Fibroblast of skin of scalp (primary cell): ENCODE measurements at places on chromosomes 5 and 9.

GRCh38 chr5:181181650-181182565 is 23.1 kb downstream of the TRIM7 start:
- DNase-seq = peak; percentile 69

DNA sequence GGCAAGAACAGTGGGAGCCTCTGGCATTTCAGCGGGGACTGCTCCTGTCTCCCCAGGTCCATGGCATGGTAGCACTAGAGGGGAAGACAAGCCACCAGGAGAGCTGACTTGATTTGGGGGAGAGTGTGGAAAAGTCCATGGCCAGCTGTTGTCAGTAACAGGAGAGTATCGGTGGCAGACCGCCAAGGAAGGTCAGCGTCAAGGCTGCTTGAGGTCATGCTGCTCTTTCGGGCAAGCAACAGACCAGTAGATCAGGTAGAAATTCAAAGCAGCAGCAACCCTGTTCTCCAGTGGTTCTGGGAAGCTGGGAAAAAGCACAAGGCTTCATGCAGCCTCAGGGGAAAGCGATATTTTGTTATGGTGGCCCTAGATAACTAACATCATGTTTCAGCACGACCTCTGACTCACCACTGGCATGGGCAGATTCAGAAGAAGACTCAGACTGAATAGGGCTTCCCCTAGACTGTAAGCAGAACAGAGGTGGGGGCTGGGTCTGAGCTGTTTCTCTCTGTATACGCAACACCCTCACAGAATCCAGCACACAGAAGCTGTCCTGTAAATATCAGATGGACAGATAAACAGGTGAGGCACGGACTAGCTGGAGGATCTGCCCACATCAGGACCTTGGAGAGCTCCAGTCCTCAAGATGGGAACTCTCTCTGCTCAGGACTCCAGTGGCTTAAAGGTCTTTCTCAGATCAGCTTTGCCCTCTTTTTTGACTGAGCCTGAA is 35.2 kb upstream of the PLEKHG4B start:
- DNase-seq = peak; percentile 54

GRCh38 chr9:109238655-109239054 is 71.6 kb upstream of the FRRS1L start:
- peak; percentile 39 for DNase-seq

DNA sequence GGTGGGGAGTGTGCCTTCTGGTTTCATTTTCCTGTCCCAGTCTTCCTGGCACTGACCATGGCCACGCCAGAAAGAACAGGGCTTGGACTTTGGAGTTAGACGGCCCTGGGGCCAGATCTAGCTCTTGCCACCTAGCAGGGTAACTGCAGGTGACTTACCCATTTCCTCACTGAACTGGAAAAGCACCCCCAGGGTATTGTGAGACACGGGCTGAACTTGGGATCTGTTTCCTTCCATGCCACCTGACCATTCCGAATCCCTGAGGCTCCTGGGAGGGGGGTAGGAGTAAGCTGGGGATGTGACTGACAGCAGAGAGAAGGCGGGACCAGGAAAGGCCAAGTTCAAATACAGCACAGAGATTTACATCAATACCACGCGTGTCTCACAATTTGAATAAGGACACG is 9.4 kb downstream of the HNRNPAB start:
- DNase-seq = no peak
